ENCODE measurements at places on chromosomes 16 and 17.

GRCh38 chr17:43548689-43549379, 2.7 kb upstream of the ETV4 start:
- DNase-seq: no peak

GRCh38 chr17:78853926-78854394, 13.3 kb upstream of the USP36 start:
- DNase-seq: no peak

DNA sequence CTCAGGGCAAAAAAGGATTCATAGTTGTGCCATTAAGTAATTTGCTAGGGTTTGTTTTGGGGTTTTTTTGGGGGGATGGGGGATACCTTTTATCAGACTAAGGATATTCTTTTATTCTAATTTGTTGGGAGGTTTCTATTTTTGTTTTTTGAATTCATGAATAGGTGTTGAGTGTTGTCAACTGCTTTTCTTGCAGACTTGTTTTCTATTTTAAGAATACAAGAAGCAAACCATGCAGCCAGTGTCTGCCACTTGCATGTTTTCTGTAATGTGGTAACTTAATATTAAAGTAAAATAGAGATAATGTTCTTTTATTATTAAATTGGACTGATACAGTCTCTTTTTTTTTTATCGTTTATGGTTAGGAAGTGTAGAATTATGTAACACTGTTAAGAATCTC, 49.5 kb downstream of the NFATC3 start:
- DNase-seq: no peak

- no peak for DNase-seq
Measured at GRCh38 chr17:17417718-17418181, 59.0 kb upstream of the MED9 start.

DNA sequence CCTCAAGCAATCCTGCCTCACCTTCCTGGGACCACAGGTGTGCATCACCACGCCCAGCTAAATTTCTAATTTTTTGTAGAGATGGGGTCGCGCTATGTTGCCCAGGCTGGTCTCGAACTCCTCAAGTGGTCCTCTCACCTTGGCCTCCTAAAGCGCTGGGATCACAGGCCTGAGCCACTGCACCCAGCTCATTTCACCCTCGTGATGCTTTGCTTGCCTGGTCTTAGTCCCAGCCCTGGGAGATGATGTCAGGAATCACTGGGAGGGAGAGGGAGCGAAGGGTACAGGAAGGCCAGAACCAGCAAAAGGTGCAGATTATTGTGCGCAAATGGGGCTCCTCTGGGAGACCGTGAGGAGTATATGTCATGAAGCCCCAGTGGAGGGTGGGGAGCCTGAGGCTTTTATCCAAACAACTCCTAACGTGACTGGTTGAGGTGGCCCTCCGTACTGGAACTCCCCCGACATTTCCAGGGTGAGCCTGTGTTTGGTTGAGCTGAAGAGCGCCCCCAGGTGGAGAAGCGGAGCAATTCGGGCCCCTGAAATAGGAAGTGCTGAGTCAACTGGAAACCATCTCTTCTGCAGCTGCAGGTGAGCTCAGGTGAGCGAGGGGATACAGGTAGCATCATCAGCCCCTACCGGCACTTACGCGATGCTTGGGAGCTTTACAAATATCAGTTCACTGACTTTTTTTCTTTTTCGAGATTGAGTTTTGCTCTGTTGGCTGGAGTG, 41.2 kb upstream of the HAPSTR1 start:
- DNase-seq: no peak

- no peak for DNase-seq
Measured at GRCh38 chr17:12330456-12330855, 309.8 kb downstream of the MAP2K4 start.

DNA sequence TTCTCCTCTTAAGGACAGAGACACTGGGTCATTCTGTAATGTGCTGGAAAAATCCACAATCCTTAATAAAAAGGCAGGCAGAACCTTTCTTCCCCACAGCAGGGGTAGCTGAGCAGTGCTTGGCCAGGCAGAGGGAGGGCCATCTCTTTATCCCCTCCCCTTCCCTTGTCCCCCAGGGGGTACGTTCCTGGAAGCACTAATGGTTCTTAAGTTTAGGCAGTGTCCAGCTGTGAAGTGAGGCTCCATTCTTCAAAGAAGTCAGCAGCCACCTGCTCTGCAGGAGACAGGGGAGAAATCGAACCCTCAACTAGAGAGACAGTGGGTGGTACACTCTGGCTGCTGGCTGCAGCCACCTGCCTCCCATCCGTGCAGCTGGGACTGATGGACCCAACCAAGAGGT, 533.9 kb upstream of the CDH11 start:
- DNase-seq: no peak

DNA sequence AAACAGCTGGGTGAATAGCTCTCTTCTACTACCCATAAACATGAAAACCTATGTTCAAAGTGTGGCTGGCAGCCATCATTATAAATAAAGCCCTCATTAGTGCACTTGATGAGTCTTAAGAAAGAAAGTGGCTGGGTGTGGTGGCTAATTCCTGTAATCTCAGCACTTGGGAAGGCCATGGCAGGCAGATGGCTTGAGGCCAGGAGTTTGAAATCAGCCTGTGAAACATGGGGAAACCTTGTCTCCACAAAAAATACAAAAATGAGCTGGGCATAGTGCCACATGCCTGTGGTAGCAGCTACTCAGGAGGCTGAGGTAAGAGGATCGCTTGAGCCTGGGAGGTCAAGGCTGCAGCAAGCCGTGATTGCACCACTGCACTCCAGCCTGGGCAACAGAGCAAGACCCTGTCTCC, 28.3 kb upstream of the APPBP2 start:
- DNase-seq: peak; percentile 98

- peak; percentile 64 for DNase-seq
Measured at GRCh38 chr16:24010440-24011089, 174.8 kb downstream of the PRKCB start.

DNA sequence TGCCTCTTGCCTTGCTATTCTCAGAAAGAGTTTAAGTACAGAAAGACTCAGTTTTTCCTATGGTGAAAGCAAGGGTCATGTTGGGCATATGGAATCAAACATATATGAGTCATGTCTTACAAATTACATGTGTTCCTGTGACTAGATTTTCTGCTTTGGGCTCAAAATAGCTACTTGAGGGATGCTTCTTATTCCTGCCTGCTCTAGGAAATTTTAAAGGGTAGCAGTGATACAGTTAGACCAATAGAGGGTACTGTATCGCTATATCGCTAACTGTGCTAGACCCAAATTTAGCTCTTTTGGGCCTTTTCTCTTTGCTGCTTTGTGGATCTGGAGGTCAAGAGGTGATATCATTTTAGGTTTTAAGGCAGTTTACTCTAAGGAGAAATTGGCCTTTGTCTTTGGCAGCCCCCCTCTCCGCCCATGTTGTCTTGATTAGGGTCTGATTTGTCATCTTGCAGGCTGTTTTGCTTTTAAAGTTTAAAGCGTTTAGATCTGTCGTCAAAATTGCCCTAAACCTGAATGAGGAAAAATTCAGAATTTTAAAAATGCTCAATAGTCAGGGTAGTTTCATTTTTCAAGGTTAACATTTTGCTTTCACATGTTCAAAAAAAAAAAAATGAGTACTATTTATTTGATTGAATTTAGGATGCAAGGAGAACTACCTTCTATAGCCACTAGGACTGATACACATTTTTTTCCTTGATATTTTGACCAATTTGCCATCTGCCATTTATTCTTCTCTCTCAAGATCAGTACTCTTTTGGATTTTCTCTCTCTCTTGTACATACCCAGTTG, 8.8 kb downstream of the NFATC3 start:
- peak; percentile 61 for DNase-seq

- DNase-seq: peak; percentile 84
Measured at GRCh38 chr17:82489117-82489516, 30.4 kb upstream of the FOXK2 start.

GRCh38 chr17:43142153-43142552, 17.0 kb upstream of the BRCA1 start:
- no peak for DNase-seq

DNA sequence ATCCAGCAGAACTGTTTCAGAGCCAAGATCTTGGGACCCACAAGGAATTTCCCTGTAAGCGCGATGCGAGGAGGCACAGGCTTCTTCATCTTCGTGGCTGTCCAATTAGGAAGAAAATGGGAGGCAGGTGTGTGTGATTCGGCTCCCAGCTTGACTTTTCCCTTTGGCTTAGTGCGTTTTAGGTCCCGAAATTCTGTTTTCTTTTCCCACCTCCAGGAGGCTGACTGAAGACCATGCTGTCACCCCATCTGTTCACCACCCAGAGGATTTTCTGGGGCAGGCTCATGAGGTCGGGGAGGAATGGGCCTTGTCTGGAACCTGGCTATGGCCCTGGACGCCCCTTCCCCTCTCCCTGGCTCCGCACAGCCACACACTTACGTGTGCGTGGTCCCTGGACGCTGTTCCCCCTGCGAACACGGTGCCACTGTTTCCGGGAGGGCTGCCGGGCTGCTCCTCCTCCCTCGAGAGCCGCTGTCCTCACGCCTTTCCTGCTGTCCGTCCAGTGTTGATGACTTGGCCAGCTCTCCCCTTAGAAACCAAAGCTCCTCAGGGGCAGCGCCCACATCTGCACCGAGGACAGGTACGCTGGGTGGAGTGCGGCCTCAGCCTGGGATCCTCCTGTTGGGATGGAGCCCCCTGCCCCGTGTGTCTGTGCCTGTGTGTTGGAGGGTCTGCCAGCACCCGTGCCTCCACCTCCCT, 2.7 kb upstream of the PABPN1L start:
- no peak for DNase-seq

DNA sequence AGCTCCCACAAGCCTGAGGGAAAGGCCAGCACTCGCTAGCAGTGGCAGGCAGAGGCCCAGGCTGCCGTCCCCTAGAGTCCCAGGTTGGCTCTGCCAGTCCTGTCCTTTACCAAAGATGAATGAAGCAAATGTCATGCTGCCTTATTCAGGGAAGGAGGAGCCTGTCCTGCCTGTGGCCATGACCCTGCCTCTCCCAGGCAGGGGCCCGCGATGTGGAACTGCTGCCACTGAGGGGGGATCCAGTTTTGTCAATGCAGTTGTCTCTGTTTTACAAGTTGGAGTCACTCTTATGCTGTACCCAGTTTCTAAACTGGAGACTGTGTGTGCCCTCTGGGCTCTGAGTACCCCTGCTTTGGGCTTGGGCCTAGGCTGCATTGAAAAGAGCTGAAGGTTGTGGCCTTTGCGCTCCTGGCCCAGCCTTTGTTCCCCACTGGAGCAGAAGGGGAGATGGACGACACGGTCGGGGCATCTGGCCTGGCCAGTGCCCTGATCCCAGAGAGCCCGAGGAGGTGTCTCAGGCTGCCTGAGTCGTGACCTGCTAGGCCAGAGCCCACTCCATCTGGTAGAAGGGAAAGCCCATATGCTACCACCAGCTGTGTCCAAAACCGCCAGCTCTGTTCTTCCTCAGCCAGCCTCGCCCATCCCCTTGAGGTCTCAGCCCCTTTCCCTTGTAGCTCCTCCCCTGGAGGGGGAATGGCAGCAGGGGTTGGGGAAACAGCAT, 5.5 kb downstream of the LIMD2 start:
- DNase-seq: no peak

GRCh38 chr17:27569884-27570577, 61.0 kb upstream of the LGALS9 start:
- no peak for DNase-seq

DNA sequence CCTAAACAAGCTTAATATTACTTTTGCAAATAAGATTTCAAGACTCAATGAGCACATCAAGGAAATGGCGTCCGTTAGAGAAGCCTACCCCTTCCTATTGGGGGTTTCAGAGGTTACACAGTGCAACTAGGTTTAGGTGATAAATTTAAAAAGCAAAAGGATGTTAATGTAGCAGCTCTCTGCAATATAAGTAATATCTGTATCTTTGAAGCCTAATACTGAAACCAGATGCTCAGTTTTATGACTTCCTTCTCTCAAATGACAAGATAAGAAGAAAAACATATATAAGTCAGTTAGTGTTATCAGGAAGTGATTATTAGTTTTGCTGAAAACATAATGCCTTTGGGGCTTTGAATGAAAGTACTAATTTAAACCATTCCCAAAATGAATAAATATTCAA, 54.3 kb upstream of the MED13 start:
- DNase-seq: no peak

DNA sequence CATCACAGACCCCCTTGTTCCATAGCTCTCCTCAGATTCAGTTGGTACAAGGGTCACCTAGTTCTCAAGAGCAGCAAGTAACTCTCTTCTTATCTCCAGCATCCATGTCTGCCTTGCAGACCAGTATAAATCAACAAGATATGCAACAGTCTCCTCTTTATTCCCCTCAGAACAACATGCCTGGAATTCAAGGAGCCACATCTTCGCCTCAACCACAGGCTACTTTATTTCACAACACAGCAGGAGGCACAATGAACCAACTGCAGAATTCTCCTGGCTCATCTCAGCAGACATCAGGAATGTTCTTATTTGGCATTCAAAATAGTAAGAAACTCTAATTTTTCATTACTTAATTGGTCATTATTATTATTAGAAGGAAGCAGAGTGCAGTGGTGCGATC, 32.4 kb downstream of the NQO1 start:
- no peak for DNase-seq

DNA sequence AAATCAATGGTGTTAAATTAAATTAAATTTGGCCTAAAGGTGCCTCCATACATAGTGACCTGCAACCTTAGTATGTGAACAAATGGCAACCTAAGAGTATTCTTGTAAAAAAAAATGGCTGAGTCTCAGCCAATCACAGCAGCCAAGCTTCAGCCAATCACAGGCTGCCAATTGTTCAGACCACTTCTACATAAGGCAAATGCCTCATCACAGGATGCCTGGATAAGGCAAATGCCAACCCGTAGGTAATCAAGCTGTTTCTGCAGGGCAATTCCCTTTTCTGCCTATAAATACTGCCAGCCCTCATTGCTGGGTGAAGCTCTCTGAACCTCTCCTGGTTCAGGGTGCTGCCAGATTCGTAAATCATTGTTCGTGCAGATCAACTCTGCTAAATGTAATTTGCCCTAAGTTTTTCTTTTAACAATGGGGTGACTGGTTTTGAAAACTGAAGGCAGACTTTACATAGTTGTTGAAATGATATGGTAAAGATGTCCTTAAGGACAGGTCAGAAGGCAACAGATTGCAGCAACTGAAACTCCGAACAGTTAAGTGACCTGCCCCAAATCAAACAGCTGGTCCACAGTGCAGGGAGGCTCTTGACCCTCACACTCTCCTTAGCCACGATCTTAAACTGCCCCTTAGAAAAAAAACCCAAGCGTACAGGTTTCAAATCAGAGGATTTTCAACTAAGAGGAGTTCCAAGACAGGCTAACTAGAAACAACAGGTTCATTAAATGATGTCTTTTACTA, 50.3 kb downstream of the N4BP1 start:
- DNase-seq: no peak

- no peak for DNase-seq
Measured at GRCh38 chr17:6346986-6347385, 87.9 kb downstream of the AIPL1 start.

DNA sequence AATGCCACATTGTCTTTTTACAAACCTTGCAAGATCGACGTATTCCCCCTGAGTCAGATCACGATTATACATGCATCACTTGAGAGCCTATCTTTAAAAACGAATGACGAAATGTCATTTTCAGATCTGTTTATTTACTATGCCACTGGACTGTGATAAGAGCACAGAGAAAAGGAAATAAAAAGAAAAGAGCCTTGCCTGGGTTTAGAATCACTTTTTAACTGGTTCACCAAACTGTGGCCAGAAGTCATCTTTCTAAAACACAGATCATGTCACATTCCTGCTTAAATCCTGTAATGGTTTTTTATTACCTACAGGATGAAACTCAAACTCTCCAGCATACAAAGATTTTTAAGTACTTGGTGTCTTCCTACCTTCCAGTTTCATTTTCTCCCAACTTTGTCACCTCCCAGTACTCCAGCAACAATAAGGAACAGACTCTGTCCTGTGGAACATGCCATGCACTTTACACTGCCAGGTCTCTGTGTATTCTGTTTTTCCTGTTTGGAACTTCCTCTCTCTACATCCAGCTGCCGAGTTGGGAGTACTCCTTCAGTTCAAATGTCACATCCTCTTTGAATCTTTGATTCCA, 91.5 kb downstream of the SNX11 start:
- DNase-seq: no peak

Measured in AG10803 (cell line).